ENCODE measurements at places on chromosomes 1 and 21.

- ATAC-seq = no peak
Observed at GRCh38 chr1:228058949-228059633, 23.4 kb upstream of the ARF1 start.

DNA sequence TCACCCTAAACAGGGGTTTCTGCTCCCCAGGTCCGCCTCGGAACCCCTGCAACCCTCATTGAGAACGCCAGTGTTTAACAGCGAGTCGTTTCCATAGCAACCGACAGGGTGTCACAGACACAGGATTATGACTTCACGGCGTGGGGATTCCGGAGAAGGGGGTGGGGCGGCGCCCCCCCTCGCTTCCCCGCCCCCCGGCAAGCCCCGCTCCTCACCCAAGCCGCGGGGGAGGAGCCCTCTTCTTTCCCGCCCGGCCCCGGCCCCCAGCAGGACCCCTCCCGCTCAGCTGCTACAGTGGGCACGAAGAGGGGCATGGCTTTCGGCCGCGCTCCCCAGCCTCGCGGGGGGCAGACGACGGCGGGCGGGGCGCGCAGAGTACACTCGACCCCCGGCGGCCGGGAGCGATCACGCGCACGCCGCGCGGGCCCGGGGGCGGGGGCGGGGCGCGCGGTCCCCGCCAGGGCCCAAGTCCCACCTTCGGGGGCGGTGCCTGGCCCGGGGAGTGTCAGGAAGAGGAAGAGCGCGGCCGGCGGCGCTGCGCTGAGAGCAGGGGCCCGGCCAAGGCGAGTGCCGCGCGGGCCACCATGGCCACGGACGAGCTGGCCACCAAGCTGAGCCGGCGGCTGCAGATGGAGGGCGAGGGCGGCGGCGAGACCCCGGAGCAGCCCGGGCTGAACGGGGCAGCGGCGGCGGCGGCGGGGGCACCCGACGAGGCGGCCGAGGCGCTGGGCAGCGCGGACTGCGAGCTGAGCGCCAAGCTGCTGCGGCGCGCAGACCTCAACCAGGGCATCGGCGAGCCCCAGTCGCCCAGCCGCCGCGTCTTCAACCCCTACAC lies at the start of gene EFHD2:
EFHD2 (plus strand) TSS at position 501 of the 835 bp plus-strand sequence; CDS start at position 585, 84 bp downstream.
- peak; percentile 78 for ATAC-seq

DNA sequence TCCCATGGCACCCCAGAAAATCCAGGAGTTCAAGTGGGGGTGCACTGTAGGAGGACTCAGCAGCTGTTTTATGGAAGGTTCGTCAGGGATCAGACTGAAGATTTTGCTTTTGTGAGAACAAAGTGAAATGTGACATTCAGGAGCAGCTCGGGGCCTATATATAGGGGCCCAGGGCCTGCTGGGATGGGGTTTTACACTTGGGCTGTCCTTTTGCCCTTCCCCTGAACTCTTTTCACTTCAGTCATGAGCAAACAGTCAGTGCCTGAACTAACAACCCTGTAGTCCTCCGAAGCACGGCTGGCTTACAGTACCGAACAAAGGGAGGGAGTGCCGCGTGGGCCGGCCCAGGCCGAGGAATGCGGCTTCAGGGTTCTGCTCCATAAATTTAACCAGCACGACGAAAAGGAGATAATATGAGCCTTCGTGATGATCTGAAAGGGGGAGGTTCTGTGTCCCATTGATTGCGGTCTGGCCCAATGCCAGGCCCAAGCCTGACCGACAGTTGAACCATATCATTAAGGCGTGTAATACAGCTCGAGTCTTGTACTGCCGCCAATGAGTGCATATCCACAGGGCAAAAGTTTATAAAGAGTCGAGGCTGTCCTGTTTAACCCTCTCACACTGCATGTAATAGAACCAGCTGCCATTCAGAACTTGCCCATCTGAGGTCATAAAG lies 139.9 kb downstream of the DHRS3 start:
- peak; percentile 88 for ATAC-seq

DNA sequence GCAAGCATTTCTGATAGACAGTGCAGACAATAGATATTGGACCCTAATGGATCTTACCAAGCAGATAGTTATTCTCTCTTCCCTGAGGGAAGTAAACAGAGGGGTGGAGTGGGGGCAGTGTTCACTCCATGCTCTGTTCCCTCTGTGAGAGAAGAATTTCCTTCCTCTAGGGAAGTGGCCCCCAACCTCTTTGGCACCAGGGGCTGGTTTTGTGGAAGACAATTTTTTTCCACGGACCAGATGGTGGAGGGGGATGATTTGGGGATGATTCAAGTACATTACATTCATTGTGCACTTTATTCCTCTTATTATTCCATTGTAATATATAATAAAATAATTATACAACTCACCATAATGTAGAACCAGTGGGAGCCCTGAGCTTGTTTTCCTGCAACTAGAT lies 459.9 kb downstream of the ADGRL2 start:
- ATAC-seq = no peak

DNA sequence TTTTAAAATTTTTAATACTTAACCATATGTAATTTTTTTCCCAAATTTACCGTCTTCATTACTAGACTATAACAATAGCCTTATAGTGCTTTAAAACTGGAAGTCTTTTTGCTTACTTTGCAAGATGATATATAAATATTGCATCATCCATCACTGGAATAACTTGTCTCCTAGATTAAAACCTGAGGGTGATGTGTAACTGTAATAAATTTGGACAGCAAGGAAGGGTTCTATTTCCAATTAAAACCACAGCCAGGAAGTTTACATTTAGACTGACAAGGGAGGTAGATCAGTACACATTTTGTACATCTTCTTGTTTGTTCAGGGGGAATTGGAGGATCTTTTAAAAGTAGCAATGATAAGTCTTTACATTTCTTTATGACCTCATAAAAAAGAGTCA lies 21.9 kb downstream of the NTNG1 start:
- ATAC-seq = no peak

- ATAC-seq = no peak
Observed at GRCh38 chr1:99250728-99251127, 13.6 kb upstream of the PLPPR4 start.

DNA sequence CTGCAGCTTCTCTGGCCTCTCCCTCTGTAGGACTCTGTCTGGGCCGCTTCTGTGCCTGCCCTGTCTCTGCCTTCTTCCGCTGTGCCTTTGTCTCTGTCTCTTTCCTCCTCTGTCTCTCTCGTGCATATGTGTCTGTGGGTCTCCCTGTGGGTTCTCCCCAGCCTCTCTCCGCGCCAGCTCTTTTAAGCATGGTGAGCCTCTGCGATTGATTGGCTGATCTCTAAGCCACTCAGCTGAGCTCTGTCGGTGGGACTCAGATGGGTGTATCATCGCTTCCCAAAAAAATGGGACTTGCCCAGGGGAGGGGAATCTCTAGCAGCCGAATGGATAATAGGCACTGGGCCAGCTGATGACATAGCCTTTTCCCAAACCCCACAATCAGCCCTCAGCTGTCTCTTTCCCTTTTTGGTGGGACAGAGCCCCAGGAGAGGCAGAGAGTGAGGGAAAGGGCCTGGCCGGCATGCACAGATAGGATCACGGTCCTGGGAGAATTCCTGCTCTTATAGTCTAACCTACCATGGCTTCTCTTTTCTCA lies at the start of gene ADAMTS4:
ADAMTS4 (minus strand) TSS at position 158 of the 535 bp plus-strand sequence. CDS start 427 bp downstream, outside the sequence.
- peak; percentile 31 for ATAC-seq

- no peak for ATAC-seq
Observed at GRCh38 chr1:12011998-12012397, 7.3 kb upstream of the MIIP start.

GRCh38 chr1:161398900-161399256 lies 31.2 kb upstream of the CFAP126 start:
- no peak for ATAC-seq

DNA sequence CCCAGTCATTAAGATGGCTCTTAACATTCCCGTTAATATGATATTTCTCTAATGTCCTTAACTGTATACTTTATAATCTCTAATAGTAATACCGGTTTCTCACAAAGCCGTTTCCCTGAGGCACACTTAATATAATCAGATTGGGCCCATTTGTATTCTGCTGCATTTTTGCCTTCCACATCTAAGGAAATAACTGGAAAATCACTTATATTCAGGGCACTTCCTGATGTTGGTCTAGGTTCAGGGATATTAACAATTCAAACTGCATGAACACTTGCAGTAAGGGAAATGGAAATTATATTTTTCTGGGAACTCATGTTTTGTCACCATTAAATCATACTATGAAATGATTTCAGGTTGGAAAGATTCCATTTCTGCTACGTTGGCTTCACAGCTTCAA lies 119.8 kb downstream of the TPR start:
- no peak for ATAC-seq

GRCh38 chr1:224380003-224380402 lies 23.3 kb downstream of the CNIH4 start:
- ATAC-seq = no peak

GRCh38 chr1:160451859-160452232 lies 51.5 kb downstream of the VANGL2 start:
- no peak for ATAC-seq

GRCh38 chr1:204294357-204294756 lies 65.4 kb downstream of the PLEKHA6 start:
- no peak for ATAC-seq

- no peak for ATAC-seq
Observed at GRCh38 chr1:69171248-69171647, 396.5 kb upstream of the LRRC7 start.

DNA sequence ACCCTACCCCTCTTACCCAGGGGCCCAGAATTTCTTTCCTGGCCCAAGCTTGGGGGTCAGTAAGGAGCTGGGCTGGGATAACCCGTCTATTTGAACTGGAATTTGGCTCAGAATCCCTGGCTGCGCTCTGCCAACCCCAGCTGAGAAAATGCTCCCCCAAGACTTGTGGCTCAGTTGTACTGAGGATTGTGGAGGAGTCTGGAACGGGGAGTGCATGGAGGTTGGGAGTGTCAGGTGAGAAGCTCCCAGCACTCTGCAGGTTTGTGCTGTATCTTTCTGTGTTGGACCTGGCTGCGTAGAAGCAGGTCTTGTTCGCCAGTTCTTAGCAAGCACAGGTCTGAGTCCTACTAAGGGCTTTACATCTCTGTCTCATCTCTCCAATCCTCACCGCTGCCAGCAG lies 1.6 kb downstream of the TCEA3 start:
- no peak for ATAC-seq

GRCh38 chr1:26220199-26220912 lies 13.6 kb upstream of the CEP85 start:
- ATAC-seq = no peak

- no peak for ATAC-seq
Observed at GRCh38 chr1:100448366-100448765, 89.6 kb upstream of the GPR88 start.

DNA sequence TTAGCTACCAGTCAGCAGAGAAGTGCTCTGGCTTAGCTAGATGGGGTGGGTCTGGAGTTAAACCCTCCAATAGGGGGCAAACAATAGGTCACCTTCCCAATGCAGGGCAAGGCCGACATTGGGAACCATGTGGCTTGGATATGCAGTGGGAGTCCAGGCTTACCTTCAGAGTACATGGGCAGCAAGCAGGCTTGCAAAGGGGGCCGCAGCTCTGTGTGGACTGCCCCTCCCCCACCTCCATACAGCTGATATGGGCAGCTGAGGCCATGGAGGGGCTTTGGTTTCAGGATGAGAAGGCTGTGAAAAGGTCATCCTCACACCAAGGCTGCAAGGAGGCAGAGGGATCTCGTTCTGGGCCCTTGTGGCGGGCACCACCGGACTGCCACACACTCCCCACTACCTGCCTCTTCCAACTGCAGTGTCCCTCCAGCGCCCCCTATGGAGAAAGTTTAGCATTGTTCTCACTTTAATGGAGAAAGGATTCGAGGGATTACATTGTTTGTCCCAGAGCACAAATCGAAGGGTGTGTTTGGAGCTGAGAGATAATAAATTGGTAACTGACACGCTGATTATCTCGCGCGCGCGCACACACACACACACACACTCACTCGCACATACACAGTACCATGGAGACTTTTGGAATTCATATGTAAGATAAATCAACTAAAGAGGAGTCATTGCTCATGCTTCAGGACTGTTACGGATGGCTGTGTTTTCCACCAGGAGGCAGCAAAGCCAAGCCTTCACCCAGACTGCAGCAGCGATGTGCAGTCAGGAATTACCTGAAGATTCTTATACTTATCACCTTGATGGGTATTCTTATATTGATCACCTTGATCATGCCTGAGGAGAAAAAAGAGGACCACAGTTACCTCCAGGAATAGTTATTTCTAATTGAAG lies 7.0 kb upstream of the SMCP start:
- peak; percentile 87 for ATAC-seq

All from SK-N-SH treated with all-trans-retinoic acid at 6 μM for 48 hours (cell line).